Stimulated activated CD8-positive, alpha-beta memory T cell treated with anti-CD3 and anti-CD28 coated beads, Interleukin-7, amount 100 ng/mL, for 1 hour (primary cell): ENCODE measurements at places on chromosomes 7 and 10.

GRCh38 chr7:135385209-135385608 is 124.7 kb downstream of the CNOT4 start:
- no peak for DNase-seq

GRCh38 chr10:14671386-14671831 is 103.3 kb downstream of the FAM107B start:
- DNase-seq, result no peak

GRCh38 chr10:116608686-116609594 is 11.8 kb upstream of the PNLIPRP2 start:
- no peak for DNase-seq

DNA sequence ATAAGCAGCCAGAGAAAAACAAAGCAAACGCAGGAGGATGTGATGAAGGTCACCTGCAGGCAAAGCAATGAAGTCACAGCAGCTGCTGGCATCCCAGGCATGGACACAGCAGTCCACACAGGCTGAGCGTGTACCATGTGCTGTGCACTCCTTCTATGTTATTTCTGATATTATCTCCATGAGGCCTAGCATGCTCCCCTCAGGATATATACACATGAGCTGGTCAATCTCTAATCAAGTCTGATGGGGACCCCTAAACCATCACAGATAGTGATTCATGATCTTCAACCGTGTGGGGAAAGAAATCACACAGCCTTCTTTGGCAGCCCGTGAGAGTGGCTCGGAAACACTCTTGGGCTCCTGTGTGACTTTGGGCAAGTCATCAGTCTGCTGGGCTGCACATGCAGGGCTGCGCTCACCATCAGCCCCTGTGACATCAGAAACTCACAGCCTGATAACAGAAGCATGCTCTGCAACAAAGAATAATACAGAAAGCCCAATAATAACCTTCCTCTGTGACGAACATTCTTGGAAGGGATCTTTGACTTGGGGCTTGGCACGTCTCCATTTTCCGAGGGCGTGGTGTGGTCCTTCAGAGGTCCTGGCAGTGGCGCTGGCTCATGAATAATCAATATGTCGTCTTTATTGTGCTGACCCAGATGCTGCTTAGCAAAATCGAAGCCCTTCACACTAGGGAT is 83.0 kb upstream of the ATP6V0A4 start:
- DNase-seq, result no peak

- DNase-seq, result peak; percentile 59
Observed at GRCh38 chr10:101297901-101298486, 56.0 kb upstream of the BTRC start.
